ENCODE measurements at places on chromosomes 4 and X.

GRCh38 chr4:40842318-40842717, 92.6 kb downstream of the NSUN7 start:
- peaks cover 4% of the 10 kb centered on the region for H3K4me1 ChIP-seq
- H3K36me3 ChIP-seq = no peaks in the 10 kb centered on the region
- DNase-seq = no peak
- peak overlapping the region; percentile 29 for H3K27ac ChIP-seq
- peaks cover 2% of the 10 kb centered on the region for H3K27me3 ChIP-seq
- H3K4me3 ChIP-seq = no peak overlapping the region

DNA sequence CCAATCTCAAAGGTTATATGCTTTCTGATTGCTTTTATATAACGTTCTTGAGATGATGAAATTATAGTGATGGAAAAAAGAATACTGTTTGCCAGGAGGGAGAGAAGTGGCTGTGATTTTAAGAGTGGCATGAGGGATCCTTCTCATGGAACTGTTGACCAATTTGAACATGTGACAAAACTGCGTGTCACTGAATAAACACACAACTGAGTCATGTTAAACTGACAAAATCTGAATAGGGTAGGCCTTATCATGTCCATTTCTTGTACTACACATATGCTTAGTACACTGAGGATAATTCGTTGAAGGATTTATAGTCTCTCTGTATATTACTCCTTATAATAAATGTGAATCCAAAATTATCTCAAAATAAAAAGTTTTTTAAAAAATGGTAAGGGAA, 22.2 kb upstream of the HSPA4L start:
- no peak overlapping the region for H3K27ac ChIP-seq
- H3K4me1 ChIP-seq = no peaks in the 10 kb centered on the region
- peaks cover 2% of the 10 kb centered on the region for H3K27me3 ChIP-seq
- DNase-seq = no peak
- H3K4me3 ChIP-seq = no peak overlapping the region

GRCh38 chr4:10982305-10982704, 297.7 kb upstream of the CLNK start:
- no peak overlapping the region for H3K4me3 ChIP-seq
- no peaks in the 10 kb centered on the region for H3K4me1 ChIP-seq
- H3K27me3 ChIP-seq = no peaks in the 10 kb centered on the region
- H3K27ac ChIP-seq = no peak overlapping the region
- DNase-seq = no peak

- H3K4me1 ChIP-seq = peaks cover 2% of the 10 kb centered on the region
- no peak overlapping the region for H3K27ac ChIP-seq
- no peaks in the 10 kb centered on the region for H3K27me3 ChIP-seq
- DNase-seq = no peak
- no peak overlapping the region for H3K4me3 ChIP-seq
Observed at GRCh38 chr4:53815281-53815680, 224.0 kb upstream of the LNX1 start.

Measured in glutamatergic neuron (in vitro differentiated cells).